ENCODE measurements at places on chromosomes 6 and 20.

- peak; percentile 91 for DNase-seq
These were observed 131.8 kb downstream of the UNC5CL start for GRCh38 chr6:40907198-40907701.

DNA sequence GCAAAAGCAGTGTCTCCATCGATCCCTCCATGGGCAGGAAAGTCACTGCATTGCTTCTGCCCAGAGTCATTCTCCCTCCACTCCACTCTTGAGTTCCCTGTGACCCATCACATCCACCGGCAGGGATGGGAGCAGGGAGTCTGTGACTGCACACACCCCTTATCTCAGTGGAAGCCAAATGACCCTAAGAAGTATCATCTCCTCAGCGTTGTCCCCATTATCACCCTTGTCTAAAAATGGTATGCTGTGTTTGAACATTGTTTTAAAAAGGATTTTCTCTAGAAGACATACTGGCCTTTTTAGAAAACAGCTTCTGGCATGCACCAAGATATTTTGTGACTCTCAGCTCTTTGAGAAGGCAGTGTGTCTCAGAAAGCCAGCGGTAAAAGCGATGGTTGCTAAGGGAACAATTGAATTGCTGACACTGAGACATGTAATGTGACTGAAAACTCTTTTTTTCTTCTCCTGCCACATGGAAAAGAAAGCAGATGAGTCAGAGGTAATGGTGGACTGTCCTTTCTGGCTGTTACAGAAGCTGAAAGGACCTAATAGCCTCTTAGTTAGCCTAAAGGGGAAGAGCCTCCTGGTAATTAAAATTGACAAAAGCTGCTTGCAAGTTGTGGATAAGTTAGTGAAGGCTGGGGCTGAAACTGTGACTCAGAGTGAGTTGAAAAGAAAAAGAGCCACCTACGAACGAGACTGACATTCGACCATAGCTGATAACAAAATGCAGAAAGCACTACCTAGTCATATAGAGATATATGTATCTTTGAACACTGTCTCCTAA lies 120.5 kb downstream of the MAP3K7 start:
- no peak for DNase-seq

DNA sequence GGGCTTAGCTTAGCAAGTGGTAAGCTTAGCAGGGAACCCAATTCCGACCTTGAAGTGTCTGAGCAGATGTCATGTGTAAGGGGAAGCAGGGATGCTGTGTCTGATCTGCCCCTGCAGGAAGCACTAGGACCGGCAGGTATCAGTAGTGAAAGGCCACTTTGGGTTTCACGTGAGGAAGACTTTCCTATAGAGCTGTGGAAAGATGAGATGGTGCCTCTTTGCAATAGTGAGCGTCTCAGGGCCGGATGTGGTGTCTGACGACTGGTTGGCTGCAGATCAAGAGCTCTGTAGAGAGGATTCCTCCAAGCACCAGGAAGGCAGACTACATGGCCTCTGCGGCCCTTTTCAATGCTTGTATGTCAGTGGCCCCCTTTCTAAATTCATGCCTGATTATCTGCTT lies 98.3 kb downstream of the TIAM2 start:
- no peak for DNase-seq

DNA sequence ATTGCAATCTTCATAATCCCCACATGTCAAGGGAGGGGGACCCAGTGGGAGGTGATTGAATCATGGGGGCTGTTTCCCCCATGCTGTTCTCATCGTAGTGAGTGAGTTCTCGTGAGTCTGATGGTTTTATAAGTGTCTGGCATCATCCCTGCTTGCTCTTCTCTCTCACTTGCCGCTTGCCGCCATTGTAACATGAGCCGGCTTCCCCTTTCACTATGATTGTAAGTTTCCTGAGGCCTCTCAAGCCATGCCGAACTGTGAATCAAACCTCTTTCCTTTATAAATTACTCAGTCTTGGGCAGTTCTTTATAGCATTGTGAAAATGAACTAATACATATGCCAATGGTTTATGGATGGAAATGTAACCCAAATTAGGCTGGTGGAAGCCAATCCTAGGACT lies 109.4 kb upstream of the AKAP12 start:
- DNase-seq = no peak

- DNase-seq = no peak
These were observed 1.4 kb upstream of the ENPP3 start for GRCh38 chr6:131635384-131636340.

DNA sequence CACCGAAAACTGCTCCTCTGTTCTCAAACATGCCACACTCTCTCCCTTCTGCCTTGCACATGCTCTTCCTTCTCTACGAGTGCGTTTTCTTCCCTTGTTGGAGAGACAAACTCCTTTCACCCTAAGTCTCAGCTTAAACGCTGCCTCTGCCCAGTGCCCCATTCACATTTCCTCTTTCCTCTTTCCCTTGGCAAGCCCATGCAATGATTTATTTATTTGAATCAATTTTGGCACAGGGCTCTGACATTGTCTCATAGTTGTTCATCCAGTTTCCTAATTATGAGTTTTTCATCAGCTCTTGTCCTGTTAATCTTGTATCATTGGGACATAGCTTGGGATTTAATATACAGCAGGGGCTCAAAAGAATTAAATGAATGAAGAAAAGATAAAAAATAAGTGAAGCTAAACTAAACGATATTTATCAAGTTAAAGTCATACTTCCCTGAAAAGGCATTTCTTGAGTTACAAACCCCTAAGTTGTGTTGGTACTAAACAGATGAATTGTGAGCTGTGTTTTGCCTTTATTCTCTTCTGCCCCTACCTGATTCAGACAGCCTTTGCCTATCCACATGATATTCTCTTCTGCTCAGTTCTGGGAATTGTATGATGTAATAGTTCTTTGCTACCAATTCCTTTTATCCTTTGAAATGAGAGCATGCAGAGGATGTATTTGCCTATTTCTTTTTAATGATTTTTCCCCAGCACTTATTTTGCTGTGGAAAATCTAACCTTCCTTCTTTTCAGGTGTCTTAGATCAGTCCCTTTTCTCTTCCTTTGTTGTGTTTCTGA lies 704.4 kb downstream of the UTRN start:
- DNase-seq = no peak

DNA sequence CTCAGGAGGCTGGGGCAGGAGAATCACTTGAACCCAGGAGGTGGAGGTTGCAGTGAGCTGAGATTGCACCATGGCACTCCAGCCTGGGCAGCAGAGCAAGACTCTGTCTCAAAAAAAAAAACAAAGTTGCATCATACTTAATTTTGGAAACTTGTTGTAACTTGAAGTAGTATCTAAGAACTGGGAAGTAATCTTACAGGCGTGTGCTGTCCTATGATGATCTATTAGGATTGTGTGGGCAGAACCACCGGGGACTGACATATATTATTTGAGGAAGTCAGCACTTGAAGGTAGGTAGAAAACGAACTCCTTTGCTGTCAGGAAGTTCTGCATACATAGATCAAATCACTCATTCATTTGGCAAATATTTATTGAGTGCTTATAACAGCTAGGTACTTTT lies 188.5 kb downstream of the ZNF217 start:
- DNase-seq = no peak

- no peak for DNase-seq
These were observed 218.3 kb upstream of the PRDM1 start for GRCh38 chr6:105867821-105868220.

DNA sequence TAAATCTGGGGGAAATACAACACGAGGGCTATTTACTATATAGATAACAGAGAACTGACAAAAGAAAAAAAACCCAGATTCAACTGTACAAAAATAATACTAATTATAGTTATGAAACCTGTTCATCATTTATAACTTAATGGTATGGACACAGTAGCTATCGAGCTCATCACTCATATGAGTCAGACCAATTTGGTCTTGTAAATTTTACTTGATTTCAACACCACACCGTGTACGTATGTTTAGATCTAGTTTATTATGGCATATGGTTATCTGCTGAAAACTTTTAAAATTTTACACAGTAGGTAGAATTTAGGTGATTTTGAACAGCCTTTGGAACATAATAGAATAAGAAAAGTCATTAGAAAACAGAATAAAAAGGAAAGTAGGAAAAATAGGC lies 5.5 kb downstream of the MYLK4 start:
- DNase-seq = no peak

DNA sequence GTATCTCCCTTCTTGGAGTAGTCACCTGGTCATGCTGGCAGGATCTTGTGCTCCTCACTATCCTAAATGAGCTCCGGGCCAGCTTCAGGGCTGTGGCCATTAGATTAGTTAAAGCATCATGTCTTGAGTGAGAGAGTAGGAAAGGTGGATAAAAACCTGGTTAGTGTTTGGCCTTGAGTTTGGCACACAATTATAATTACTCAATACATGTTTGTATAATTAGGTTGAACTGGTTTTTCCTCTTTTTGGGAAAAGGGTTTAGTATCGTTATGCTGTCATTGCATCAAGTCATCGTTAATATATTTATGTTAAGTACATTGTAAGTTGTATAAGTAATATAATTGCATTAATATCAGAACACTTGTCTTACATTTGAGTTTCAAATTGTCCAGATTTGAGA lies 126.3 kb downstream of the CDKAL1 start:
- DNase-seq = no peak

- DNase-seq = peak; percentile 47
These were observed 1293.7 kb downstream of the EPHA7 start for GRCh38 chr6:92125681-92126080.

GRCh38 chr6:166722785-166723184 lies 95.7 kb upstream of the RPS6KA2 start:
- DNase-seq = no peak

DNA sequence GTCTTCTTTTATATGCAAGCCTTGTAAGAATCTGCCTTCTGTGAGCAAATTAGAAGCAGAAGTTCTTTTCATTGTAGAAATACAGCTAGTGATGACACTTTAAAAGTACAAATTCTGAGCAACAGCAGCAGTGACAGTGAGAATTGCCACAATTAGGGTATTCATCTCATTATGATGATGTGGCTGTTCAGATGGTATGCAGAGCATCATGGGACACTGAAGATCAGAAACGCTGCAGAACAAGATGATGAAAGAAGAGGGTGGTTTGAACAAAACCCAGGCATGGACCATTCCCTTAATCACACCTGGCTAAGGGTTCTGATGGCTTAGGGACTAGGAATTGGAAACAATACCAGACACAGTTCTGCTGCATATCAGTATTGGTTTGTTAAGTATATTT lies 312.7 kb upstream of the TBX18 start:
- DNase-seq = no peak

- no peak for DNase-seq
These were observed 105.2 kb downstream of the GMPR start for GRCh38 chr6:16343593-16343992.

GRCh38 chr6:18101271-18101670 lies 21.2 kb downstream of the NHLRC1 start:
- no peak for DNase-seq

GRCh38 chr6:25389471-25389870 lies 110.3 kb downstream of the CARMIL1 start:
- peak; percentile 54 for DNase-seq

GRCh38 chr6:2081155-2082138 lies 164.0 kb downstream of the GMDS start:
- DNase-seq = no peak

DNA sequence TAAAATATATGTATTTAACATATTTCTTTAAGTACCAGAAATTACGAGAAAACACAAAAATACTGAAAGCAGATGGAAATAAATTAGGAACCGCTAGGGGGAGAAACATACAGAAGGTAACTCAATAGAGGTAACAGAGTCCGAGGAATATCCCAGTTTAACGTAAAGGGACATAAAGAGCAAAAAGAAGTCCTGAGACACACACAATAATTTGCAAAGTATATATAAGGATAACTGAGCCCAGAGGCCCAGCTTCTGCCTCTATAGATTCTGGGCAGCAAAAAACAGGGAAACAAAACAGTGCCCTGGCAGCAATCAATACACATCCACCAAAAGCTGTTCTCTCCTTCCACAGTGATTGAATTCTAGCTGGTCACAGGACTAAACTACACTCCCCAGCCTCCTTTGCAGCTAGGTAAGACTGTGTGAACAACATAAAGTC lies 15.1 kb downstream of the TBC1D32 start:
- DNase-seq = no peak

- no peak for DNase-seq
These were observed 30.4 kb downstream of the ATXN1 start for GRCh38 chr6:16730738-16731477.

GRCh38 chr6:123610779-123611178 lies 26.0 kb downstream of the TRDN start:
- DNase-seq = no peak

DNA sequence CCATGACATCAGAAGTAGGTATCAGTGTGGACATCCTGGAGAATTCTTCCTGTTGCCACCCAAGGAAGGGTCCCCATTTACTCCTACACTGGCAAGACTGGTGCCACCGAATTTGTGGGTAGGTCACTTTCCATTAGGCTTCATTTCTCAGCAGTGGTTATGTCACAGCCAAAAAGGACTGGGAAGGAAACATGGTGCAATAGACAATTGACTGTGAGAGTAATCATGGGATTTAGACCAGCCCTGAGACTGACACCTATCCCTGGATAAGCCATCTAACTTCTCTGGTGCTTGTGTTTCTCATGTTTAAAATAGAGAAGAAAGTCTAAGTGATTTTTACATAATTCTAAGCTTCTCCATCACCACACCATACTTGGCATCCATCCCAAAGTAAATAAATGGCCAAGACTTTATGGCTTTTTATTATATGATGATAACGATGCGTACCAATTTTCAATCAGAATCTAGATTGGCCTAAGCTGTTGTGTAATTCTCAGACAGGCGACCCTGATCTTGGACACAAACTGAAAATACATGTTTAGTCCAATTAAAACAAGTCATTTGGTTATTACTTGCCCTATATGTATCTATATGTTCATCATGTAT lies 10.2 kb downstream of the SMPDL3A start:
- no peak for DNase-seq

GRCh38 chr6:36615018-36615761 lies 21.0 kb downstream of the SRSF3 start:
- DNase-seq = peak; percentile 53

- no peak for DNase-seq
These were observed 6.1 kb downstream of the MDFI start for GRCh38 chr6:41644297-41644879.

DNA sequence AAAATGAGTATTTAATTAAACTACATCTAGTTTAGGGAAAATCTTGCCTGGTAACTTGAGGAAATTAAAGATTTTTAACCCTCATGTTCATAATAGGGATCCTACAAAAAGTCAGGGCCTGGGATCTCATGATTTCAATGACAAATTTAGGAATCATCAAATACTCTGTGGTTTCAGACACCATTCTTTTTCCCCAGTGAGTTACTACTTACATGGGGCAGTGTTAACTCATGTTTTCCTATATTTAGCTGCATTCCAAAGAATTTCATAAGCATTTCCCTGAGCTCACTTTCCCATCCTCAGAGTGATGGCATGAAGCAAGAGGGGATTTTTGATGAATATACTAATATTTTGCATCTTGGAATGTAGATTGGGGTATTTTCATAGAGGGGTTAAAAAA lies 321.7 kb downstream of the CENPW start:
- no peak for DNase-seq

Data from NCI-H446 (cell line).